ENCODE measurements at places on chromosomes 7 and 10.

DNA sequence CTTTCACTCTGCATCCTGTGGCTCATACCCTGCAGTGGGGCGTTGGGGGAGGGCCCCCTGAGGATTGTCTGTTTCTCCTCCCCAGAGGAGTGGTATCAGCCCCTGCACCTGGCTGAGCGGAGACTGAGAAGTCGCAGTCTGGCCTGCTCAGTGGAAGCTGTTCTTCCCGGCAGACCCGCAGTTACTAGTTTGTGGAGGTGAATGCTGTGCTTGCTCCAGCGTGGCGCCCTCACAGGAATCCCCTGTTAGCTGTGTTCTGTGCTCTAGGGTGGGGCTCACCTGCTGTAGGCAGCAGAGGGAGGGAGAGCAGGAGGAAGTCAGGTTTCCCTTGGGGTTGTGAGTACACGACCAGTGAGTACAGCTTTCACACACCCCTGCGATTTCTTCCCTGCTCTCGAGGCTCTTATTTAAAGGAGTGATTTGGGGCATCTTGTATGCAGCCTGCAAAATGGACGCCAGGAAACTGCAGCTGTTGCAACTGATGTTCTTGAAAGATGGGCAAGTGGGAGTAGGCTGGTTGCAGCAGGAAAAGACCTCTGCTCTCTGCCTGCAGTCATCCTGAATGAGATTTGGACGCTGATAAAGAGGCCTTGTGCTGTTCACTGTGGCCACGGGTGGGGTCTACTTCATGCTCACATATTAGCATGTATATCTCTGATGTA lies 66.4 kb downstream of the HK1 start:
- no peak for DNase-seq

DNA sequence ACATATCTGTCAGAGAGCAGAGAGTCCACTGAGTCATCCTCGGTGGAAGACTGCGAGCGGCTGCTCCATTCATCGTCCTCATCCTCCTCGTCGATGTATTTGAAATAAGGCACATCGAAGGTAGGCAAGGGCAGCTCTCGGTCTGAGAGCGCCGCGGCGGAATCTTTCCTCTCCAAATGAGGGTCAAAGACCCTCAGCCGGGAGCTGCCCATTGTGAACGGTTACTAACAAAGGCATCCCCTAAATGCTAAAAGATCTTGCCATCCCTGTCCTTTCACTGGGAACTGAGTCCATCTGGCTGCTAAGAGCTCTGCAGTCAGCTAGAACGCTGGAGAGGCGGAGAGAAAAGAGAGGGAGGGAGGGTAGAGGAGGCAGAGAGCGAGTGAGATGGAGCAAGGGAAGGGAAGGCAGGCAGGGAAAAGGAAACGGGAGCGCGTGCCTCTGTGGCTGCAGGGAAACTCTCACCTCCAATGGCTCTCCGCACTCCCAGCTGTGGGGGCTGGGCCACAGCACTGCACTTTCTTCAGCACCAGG lies 163.4 kb downstream of the RAPGEF5 start:
- DNase-seq: no peak

- DNase-seq: no peak
Observed at GRCh38 chr7:79386688-79387422, 66.6 kb downstream of the MAGI2 start.

GRCh38 chr10:63429281-63429680 lies 36.5 kb downstream of the JMJD1C start:
- no peak for DNase-seq

GRCh38 chr7:27175626-27176523 lies 1.8 kb upstream of the HOXA10 start:
- peak; percentile 53 for DNase-seq

DNA sequence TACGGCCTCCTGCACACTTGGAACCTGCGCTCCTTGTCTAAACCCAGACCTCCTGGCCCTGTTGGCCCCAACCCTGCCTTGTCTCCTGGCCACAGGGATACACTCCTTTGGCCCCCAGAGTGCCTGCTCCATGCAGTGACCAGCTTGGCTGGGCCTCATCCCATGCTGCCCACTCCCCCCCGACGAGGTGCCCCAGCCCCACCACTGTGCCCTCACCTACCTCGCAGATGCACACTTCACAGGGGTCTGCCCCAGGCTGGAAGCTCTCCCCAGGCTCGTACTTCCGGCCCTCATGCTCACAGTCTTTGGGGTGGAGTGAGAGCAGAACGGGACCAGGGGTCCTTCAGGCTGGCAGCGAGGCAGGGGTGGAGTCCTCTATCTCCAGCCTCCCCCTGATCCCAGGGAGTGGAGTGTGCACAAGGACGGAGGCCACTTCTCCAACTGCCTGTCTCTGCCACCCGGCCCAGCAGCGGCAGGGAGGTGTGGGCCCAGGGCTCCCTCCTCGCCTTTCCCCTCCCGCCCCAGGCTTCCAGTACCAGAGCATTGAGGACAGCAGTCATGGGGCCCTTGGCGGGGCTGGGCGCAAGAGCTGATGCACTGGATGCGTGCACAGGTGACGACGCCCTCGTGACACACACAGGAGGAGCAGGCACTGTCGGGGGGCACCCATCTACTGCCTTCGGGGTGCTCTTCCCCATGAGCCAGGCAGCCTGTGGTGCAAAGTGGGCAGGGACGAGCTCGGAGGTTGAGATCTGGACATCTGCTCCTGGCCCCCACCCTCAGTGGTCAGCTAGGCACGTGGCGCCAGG lies 22.1 kb downstream of the ATP6V1F start:
- DNase-seq: no peak

DNA sequence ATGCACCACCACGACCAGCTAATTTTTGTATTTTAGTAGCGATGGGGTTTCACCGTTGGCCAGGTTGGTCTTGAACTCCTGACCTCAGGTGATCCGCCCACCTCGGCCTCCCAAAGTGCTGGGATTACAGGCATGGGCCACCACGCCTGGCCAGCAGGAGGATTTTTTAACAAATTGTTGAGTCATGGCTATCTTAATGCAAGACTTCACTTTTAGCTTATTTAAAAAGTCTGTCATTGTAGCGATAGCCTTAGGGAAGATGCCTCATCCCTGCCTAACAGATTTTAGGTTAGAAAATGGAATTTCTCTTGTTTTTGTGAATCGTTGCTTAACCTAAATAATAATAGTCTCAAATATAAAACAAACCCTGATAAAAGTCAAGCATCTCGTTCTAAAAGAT lies 35.5 kb downstream of the PPP2R2D start:
- no peak for DNase-seq

- DNase-seq: no peak
Observed at GRCh38 chr7:21771906-21772610, 173.6 kb downstream of the CDCA7L start.

DNA sequence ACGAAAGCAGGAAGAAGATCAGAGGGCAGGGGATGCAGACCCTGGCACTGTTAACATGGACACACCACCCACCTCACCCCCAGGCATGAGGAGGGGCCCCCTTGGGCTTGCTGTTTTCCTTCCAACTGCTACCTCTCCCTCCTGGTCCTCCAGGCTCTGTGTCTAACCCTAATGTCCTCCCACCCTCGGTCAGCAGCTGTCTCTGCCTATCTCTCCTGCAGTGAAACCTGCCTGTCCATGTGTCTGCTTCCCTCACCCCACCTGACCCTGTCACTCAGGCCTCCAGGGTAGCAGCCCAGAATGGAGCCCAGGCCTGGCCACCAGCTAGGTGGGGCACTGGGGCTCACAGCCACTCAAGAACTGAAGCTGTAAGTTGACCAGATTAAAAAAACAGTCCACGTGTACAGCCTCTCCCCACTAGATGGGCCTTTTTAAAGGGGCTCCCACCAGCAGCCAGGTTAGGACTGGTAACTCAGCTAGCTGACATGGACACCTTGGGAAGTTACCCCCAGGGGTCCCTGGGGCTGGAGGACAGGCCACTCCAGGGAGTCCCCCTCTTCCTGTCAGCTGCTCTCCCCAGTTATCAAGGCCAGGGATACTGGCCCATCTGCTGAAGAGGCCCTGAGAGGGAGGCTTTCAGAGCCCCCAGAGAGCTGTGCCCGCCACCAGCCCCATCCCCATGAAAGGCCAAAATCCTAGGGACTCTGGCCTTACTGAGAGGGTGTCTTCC lies 1.5 kb downstream of the SMARCD3 start:
- DNase-seq: peak; percentile 92

DNA sequence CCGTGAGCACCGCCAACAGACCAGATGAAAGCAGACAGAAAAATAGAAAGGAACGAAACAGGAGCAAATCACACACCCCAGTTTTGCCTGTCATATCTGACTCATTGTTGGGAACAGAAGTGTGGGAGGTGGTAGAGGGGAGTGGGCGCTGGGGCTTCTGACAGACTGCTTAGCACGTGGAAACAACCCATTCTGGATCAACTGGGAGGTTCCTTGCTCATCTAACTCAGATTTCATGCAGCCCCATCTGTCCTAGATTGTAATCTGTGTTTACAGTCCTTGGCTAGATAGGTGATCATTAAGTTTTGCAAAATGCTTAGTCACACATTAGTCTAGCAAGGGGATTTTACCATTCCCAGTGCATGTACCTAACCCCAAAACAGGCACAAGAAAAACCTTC lies 154.1 kb downstream of the NRP1 start:
- DNase-seq: no peak

DNA sequence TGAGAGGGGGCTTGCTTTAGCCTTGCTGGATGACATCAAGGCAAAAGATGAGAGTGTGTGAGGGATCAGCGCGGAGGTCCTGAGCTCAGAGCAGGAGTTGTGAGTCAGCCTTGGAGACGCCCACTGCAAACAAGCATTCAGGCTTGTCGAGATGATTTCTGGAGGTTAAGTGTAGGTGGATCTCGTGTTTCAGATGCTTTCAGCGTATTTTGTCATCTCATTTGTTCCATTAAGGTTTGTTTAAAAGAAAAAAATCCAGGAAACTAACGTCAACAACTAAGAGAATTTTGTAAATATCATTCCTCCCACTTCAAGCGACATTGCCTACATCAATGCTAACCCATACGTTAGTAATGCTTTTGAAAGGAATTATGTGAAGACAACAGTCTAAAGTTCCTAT lies 715.4 kb upstream of the NRP1 start:
- no peak for DNase-seq

- no peak for DNase-seq
Observed at GRCh38 chr10:96511044-96511945, 2.4 kb downstream of the TLL2 start.

GRCh38 chr10:23199768-23200511 lies 7.8 kb downstream of the PTF1A start:
- DNase-seq: no peak

DNA sequence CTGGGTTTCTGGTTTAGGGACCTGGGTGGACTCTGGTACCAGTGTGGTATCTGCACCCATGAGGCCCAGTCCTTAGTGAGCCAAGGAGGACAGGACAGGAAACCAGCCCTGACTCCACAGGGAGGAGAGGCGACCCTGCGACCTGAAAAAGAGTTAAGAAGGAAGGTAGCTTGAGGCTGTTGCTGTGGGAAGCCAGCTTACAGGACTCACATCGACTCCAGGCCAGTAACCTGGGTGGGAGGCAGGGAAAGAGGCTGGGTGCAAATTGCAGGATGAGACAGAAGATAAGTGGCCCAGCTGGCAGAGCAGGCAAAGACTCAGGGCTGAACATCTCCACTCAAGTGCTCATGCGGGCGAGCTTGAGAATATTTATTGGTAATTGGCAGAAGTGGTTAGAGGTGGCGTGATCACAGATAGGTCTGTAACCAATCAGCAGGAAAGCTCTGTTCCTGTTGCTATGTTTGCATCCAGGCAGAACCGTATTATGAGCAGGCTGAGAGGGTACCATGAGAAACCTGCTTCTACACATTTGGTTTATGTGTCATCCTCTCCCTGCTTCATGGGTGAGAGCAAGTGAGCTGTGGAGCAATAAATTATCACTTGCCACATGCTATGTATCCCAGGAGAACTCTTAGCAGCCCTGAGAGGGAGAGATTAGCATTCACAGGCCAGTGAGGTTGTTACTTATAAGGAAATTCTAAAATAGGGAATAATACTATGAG lies 11.0 kb downstream of the TLL2 start:
- no peak for DNase-seq

GRCh38 chr7:72258074-72258473 lies 154.1 kb downstream of the CALN1 start:
- DNase-seq: no peak

- DNase-seq: no peak
Observed at GRCh38 chr7:116583653-116584052, 58.8 kb downstream of the CAV1 start.

- no peak for DNase-seq
Observed at GRCh38 chr7:128763541-128763940, 12.1 kb downstream of the OPN1SW start.

DNA sequence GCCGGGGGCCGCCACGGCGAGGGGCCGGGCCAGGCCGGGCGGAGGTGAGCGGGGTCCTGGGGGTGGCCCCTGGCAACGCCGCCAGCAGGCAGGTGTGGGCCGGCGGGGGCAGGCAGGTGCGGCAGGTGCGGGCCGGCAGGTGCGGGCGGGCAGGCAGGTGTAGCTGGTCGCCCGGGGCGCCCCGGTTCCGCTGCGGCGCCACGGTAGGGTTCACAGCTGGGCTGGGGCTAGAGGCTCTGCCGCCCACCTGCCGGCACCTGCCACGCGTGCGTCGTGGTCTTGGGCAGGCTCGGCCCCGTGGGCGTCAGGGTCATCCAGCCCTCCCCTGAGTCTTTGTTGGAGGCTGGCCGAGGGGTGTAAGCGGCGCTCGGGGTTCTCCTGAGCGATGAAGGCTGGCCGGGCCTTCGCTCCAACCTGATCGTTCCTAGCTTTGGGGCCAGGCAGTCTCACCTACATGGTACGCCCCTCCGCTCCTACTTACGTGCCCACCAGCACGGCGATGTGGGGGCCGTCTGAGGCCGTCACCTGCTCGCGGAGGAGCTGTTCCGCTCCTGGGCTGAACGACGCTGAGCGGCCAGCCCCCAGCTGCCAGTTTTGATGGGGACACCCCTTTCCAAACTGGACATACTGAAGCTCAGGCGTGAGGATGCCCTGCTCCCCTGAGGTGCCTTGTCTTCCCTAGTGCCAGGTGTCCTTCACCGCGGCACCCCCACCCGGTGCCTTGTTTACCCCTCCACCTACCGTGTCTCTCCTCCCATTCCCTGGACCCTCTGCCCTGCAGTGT lies 493 bp downstream of the ZMIZ2 start:
- no peak for DNase-seq

GRCh38 chr10:31586723-31587638 lies 268.0 kb downstream of the ZEB1 start:
- peak; percentile 31 for DNase-seq

DNA sequence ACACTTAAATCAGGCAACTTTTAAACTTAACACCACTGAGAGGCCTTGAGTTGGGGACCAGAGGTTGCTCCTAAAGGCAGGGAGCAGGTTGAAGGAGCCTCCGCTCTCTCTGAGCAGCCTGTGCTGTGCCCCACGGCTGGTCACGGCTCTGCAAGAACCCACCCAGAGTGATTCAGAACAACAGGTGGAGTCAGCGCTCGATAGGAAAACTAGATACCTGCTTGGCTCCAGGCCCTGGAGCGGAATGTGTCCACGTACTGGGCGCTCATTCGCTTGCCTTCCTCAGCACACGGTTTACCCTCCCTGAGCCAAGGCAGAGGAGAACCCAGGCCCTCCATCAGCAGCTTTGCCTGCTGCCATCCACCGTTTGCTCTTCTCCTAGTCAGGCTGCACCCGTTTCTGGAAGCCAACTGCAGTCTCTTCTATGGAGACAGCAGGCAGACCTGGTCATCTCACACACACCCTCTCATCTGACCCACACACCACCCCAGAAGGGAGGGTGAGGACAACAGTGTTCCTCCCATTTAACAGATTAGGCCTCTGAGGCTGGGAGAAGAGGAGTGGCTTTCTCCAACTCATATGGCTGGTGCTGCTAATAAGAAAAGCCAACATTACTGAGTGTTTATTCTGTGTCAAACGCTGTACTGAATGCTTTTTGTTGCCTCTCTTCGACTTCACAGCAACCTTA lies 37.6 kb upstream of the PDCD4 start:
- DNase-seq: peak; percentile 49

All from gastrocnemius medialis (tissue), 4 donors.